ENCODE measurements at places on chromosomes 6 and 20.

GRCh38 chr20:59605601-59606364 is 1.4 kb downstream of the PHACTR3 start:
- no peak for DNase-seq

- DNase-seq: peak; percentile 23
Observed at GRCh38 chr6:150567823-150568383, 31.8 kb upstream of the PLEKHG1 start.

DNA sequence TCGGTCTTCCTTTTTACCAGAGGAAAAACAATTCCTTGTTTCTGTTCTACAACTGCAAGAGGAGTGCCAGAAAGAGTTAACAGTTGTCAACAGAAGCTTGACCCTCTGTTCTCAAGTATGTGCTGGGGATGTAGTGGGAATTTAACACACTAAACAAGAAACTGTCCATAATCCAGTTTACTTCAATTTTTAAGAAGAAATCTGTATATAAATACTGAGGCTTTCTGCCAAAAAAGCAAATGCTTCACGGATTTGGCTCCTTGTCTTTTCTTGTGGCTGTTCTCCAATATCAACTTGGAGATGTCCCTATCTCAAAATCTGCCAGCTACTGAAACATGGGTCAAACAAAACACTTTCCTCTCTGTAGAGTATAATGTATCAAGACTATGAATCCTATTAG is 26.8 kb downstream of the REV3L start:
- no peak for DNase-seq

DNA sequence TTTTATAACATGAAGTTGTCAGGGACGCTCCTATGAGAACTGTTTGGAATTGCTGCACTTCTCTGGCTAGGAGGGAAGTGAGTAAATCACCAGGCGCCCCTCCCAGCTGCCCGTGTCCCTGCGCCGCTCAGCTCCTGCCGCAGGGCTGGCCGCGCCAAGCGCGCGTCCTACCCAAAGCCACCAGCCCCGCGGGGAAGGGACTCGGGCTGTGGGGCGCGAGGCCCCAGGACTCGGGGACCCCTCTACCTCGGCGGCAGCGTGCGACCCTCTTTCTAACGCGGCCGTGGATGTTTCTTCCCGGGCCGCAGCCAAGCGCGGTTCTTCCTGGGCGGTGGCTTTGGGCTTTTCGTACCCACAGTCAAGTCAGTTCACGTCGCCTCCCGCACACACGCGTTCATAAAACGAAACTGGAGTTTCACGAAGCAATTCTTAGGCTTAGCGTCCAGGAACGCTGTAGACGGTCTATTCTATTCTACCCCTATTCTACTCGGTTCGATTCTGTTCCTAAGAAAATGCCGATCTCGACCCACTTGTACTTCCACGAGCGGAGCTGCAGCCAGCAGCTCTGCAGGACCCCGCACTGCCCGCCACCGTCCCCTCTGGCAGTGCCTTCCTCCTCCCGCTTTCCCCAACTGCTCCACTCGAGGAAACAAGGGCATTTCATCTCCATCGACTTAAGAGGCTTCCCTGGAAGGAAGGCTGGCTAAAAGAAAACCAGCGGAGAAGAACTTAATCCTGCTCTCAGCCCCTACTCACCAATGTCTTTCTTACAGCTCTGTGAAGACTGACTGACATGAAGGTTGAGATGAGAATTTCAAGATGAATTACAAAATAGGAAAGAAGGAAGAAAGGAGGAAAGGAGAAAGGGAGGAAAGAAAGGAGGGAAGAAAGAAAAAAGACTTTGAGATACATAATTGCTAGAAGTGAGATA is 15.4 kb downstream of the FOXC1 start:
- DNase-seq: no peak

DNA sequence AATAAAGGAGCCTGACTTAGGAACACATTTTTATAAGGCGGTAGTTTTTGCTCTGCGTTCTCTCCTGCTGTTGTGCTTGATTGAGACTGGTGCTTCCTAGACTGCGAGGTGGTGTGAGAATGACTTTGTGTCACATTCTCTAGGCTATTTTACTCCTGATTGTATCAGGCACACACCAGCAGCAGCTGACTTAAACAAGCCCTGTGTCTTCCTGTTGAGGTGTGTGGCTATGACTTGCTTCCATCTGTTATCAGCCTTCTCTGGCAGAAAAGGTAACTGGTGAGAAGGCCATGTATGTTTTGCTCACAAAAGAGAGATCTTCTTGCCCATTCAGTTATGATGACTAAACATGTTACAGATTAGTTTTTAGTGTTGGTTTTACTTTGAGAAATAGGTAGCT is 43.4 kb downstream of the CLVS2 start:
- DNase-seq: no peak

GRCh38 chr6:35237476-35237875 is 22.1 kb upstream of the ZNF76 start:
- no peak for DNase-seq

- no peak for DNase-seq
Observed at GRCh38 chr20:48772183-48772976, 55.4 kb downstream of the PREX1 start.

DNA sequence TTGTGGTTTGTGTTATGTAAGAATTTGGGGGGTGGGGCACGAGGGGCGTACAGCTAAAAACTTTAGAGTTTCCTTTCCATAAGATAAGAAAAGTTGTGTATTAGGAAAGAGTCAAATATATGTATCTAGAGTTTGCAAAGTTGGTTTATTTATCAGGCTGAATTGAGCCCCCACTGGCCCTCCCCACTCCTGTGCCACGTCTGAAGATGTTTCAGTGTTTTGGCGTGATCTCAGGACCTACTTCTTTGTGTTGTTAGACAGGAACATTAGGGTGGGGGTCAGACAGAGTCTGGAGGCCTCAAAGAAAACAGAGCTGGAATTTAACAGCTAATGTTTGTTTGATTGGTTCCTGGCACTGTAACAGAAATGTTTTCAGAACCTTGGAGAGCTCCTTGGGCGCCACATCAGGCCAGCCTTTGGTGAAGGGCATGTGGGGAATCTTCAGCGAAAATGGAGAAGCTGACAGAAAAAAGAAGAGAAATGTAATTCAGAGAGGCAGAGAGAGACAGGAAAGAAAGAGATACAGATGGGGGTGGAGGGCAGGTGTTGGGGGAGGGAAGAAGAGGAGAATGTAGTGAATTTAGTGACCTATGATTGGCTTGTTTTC is 674 bp downstream of the NRSN1 start:
- peak; percentile 72 for DNase-seq

DNA sequence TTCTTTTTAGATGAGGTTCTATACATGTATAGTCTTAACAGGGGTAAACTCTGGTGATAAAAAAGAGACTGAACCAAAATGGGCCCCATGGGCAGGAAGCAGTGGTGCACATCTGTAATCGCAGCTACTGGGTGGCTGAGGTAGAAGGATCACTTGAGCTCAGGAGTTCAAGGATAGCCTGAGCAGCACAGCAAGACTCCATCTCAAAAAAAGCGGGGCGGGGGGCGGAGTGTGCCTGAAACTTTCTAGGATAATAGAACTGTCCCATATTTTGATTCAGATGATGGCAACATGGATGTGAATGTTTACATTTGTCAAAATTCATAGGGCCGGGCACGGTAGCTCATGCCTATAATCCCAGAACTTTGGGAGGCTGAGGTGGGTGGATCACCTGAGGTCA is 48.8 kb upstream of the TAF8 start:
- DNase-seq: no peak

DNA sequence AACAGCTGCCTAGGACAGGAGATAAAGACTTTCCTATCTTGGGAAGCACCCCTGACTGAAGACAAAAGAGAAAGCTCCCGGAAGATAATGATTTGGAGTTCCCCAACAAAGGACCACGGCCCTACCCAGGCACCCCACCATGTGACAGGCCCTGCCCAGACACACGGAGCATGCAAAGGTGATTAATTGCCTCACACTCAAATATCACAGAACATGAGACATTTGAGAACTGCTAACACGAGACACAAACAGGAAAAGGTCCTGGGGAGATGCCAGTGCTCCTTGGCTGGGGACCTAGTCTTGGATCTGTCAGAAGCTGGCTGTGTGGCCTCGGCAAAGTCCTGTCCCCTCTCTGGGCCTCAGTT is 82.5 kb upstream of the PTPN1 start:
- DNase-seq: no peak

GRCh38 chr6:17491416-17492142 is 98.2 kb downstream of the CAP2 start:
- no peak for DNase-seq

GRCh38 chr6:17334265-17334664 is 53.1 kb downstream of the RBM24 start:
- no peak for DNase-seq

- DNase-seq: no peak
Observed at GRCh38 chr6:125688138-125688537, 61.3 kb upstream of the HEY2 start.

DNA sequence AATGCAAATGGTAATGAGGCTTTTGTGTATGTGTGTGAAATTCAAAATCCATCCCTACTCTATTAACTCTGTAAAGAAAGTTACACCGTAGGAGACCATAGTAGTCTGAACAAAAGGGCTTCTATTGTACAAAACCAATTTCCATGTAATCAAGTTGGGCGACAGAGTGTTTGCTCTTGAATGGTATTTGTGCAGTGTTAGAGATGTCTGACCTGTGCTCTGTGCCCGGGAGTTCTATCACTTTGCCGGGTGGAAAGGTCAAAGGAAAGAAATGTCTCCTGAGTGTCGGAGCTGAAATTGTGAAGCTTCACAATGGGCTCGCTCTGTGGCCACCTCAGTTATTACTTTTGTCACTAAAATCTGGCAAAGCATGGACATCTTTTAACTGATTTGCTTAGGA is 312.0 kb downstream of the SAMD5 start:
- no peak for DNase-seq

DNA sequence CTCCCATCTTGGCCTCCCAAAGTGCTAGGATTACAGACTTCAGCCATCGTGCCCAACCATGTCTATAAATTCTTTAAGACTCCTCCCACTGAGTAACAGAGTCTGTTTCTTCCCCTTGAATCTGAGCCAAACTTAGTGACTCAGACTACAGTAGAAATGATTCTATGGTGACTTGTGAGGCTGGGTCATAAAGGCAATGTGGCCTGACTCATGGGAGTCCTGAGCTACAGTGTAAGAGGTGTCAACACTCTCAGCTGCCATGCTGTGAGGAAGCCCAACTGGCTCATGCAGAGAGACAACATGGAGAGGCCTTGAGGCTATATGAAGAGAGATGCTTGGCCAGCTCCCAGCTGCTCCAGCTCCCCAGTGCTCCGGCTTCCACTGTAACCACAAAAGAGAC is 5.2 kb upstream of the NRSN2 start:
- no peak for DNase-seq

- DNase-seq: no peak
Observed at GRCh38 chr20:63295422-63295821, 2.4 kb downstream of the COL20A1 start.

DNA sequence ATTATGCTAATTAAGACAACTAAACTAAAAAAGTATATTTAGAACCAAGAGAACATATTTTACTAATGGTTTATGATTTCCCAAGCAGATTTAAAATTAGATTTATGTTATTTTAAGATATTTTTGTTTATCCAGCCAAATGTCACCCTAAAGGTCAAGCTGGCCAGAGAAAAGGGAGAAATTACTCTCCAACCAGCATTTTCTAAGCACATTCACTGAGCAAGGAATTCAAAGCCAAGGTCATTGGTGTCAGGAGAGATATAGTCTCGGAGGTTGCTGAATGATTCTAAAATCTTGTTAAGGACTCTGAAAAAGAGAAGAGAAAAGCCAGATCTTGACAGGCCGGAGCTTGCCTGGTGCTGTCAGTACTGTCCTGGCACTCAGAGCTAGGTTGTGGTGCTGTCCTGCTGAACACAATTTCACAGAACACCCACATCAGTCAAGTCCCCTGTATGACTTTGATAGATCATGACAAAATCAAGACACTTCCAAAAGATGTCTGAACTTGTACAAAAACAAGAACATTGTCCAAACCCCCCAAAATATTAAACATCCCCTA is 222.3 kb upstream of the SMLR1 start:
- DNase-seq: no peak

DNA sequence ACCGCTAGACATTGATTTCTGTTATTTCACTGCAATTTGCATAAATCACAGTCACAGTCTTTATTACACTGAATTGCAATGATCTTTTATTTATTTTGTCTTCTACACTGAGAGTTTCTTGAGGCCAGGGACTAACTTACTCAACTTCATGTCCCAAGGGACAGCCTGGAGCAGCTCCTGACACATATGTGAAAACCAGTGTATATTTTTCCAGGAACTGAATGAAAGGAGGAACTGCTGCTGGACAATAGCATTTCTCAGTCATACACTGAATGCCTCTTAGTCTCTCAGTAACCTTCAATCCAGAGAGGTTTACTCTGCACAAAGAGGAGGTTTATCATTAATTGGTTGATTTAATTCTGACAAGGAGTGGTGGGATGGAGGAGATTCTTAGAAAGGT is 5.9 kb downstream of the F13A1 start:
- DNase-seq: no peak

DNA sequence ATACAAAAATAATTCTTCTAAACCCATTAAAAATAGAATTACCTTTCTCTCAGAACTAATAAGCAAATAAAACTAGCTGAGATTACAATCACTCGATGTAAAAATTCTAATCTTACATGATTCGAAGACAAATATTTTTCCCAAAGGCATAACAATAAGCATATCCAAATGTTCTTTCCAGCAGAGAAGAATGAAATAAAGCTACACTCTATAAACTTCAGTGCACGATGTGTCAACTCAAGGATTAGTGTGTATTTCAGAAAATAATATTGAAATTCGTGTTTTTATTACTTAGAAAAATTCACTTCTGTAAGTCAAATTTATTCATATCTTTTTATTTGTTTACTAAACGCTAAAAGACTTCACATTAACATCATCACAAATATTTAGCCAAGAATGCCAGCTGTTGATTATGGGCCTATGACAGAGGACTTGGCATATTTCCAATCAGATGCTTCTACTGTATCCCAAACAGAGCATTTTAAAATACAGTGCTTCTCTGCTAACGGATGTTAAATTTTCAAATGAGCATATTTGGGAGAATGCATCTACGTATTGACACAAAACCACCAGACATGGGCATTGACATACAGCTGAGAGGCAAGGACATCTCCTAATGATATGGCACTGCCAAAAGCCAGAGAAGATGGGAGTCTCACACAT is 54.7 kb upstream of the PDE7B start:
- DNase-seq: no peak

GRCh38 chr6:43306086-43306485 is 2.5 kb downstream of the CRIP3 start:
- no peak for DNase-seq
